Activated T-cell treated with anti-CD3 and anti-CD28 coated beads for 4 hours (primary cell): ENCODE measurements at places on chromosomes 11 and 22.

DNA sequence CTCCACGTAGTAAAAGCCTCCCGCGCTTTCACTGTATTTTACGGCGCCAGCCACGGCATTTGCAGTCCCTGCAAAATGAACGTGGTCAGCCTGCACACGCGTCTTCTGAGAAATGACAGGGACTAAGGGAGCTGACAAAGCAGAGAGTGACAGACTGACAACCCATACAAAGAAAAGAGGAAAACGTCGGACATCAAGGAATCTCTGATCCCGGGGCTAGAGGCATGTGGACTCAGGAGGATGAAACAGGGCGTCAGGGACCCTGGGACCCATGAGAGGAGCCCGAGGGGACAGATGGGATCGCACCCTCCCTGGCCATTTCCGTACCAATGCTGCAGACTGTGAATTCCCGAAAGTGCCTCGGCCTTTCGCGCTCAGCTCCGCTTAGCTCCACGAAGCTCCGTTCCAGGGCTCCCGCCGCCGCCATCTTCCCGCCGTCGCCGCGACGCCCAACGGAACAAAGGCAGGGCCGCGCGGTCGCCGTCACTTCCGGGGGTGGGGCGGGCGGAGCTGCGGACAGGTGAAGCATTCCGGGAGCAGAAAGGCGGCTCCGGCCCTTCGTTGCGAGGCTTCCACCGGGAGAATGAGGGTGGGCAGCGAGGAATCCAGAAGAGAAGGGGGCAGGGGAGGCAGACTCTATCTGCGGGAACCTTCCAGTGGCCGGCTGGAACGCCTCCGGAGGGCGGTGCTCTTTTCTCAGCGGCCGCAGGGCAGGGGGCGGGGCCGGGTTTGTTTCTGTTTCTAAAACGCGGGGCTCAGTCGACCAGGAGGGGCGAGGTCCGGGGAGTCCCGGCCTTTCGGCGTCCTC lies at the start of gene NUP160:
Gene NUP160 (minus strand): TSS at position 459 of the 808 bp plus-strand sequence. CDS start 32 bp downstream, at position 427.
- DNase-seq: peak; percentile 87

DNA sequence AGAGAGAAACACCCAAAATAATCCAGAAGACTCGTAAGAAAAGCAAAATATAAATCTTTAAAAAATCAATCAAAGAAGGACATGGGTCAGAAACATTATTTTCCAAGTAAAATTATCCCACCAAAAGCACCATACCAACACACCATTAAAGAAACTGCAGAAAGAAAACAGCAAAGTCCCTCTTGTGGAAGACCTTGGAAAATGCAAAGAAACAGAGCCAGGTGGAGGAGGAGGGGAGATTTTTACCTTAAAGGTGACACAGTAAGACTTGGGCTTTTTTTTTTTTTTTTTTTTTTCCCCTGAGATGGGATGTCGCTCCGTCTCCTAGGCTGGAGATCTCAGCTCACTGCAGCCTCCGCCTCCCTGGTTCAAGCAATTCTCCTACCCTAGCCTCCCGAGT lies 123.8 kb downstream of the LARGE1 start:
- no peak for DNase-seq

- DNase-seq: no peak
Observed at GRCh38 chr22:19749876-19750275, 10.7 kb upstream of the TBX1 start.

DNA sequence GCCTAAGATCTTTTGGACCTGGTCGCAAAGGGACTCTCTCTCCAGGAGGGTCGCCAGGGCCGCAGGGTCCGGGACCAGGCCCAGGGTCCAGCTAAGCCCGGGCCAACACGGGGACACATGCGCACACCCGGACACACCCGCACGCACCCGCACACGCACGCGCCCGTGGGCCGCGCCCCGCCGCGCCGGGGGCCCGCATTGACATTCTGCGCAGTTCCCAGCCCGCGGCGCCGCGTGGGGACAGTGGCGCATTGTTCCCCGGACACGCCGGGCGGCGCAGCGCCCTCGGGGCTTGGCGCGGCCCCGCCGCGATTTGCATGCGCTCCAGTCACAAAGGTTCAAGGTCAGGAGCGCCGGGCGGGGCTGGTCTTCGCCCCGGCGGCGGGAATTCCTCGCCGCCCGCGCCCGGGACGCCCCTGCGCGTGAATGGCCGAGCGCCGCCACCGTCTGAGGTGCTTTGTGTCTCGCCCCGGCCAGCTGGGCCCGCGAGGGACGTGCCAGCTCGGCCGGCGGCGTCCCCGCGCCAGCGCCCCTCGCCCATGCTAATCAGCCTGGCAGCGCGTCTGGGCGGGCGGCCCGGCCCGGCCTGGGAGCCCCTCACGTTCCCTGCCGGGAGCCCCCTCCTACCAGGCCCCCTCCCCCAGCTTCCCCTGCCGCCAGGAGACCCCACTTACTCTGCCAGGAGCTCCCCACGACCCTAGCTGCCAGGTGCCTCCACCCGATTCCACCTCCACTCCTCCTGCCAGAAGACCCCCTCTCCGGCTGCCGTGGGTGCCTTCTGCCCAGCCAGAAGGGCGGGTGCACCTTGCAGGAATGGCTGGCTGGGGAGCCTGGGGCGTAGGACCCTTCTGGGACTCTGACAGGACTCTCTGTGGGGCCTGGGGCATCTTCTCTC lies 50.5 kb upstream of the WNT7B start:
- no peak for DNase-seq

GRCh38 chr11:86737737-86738136 lies 62.6 kb upstream of the PRSS23 start:
- no peak for DNase-seq

DNA sequence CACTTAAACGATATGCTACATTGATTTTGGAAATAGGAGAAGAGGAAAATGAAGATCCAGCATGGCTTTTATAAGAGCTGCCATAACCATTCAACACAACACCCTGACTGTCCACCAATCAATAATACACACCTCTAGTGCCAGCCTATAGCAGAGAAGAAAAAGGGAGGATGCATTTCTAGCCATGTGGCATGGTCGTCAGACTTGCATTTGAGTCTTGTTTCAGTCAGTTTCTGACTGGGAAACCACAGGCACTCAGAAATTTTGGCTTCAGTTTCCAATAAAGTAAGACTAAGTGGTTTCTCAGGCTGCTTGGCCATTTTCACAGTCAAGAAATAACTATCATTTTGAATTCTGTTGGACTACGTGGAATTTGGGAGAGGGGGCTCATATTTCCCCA lies 523.5 kb upstream of the LRRC4C start:
- no peak for DNase-seq

GRCh38 chr11:110424775-110425444 lies 4.8 kb upstream of the FDX1 start:
- DNase-seq: no peak

- DNase-seq: no peak
Observed at GRCh38 chr11:79541466-79541865, 100.6 kb upstream of the TENM4 start.

DNA sequence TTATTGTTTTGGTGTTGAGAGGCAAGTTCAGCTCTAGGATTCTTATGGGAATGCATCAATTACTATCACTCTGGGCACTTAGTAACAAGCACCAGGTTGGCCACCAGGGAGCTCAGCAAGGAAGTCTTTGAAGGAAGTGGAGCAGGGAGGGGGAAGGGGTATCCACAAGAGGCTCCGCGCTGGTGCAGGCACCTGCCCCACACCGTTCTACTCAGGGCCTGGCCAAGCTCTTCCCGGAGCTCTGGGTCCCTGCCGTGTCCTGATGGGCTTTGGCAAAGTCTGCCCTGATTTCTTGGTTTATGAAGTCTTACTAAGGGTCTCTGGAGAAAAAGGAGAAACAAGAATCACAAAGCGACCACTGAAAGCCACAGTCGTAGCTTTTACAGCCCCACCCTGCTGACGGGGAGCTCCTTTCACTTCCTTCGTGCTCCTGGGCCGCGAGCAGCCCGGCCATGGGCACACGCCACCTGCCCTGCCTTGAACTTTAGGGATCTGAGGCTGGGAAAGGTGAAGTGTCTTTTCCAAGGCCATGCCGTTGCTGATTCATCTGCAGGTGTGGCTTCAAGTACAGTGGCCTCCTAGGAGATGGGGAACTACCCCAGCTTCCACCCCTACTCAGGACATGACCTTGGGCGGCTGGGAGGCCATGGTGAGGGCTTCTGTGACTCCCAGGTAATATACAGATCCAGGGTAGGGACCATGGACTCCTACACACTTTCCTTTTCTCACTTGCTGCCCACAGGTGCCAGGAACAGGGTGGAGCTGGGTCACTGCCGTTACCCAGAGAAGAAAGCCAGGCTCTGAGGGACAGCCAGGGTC lies 15.9 kb upstream of the LRRC32 start:
- no peak for DNase-seq
